Activated CD8-positive, alpha-beta memory T cell treated with anti-CD3 and anti-CD28 coated beads for 36 hours (primary cell): ENCODE measurements at places on chromosomes 5 and 9. TPM values are rescaled to one million over a fixed set of nuclear protein-coding genes. Genes with fewer than 3 reads are reported as not detected.

Gene PCDHB9
- total RNA-seq: not detected

Gene PCDHB15
- total RNA-seq: not detected

Gene BSPRY
- 5.0 TPM for total RNA-seq

Gene PPP3R2
- not detected for total RNA-seq

Gene SLC46A2
- not detected for total RNA-seq

Gene RUSC2
- 1.2 TPM for total RNA-seq

Gene PDCD1LG2
- 0.25 TPM for total RNA-seq

Gene FAM169A
- total RNA-seq: 9.2 TPM

Gene COX7C
- total RNA-seq: 643 TPM

Gene FOXD1
- 0.46 TPM for total RNA-seq

Gene SHOC1
- not detected for total RNA-seq

Gene ADAMTS2
- total RNA-seq: not detected

Gene DMRT3
- total RNA-seq: not detected

Gene ANXA2R
- 1.9 TPM for total RNA-seq

Gene DBH
- total RNA-seq: not detected

Gene MACROH2A1
- total RNA-seq: 198 TPM

Gene CCDC180
- 0.57 TPM for total RNA-seq

Gene ABCA2
- total RNA-seq: 10.3 TPM

Gene C9orf152
- not detected for total RNA-seq

Gene PRR16
- total RNA-seq: not detected

Gene CDH12
- total RNA-seq: not detected

Gene QRFP
- not detected for total RNA-seq

Gene SEMA6A
- total RNA-seq: not detected

Gene PHF24
- total RNA-seq: not detected

Gene RNF183
- not detected for total RNA-seq

Gene G3BP1
- total RNA-seq: 368 TPM

Gene SLC1A3
- total RNA-seq: 0.42 TPM

Gene LRRC14B
- not detected for total RNA-seq

Gene BARHL1
- total RNA-seq: not detected

Gene OR2Y1
- total RNA-seq: not detected

Gene SPOCK1
- total RNA-seq: not detected

Gene SH3GL2
- not detected for total RNA-seq

Gene FOXD4L6
- not detected for total RNA-seq

Gene MYMK
- not detected for total RNA-seq

Gene OSTF1
- 72.4 TPM for total RNA-seq

Gene C9orf153
- not detected for total RNA-seq

Gene ECM2
- not detected for total RNA-seq

Gene TMEM38B
- total RNA-seq: 16.7 TPM

Gene GRXCR2
- not detected for total RNA-seq

Gene DMRT2
- not detected for total RNA-seq

Gene IRX1
- total RNA-seq: not detected

Gene TMCO6
- 35.3 TPM for total RNA-seq

Gene TAF11L13
- total RNA-seq: not detected

Gene DNM1
- 0.65 TPM for total RNA-seq

Gene PCDHGA6
- total RNA-seq: 0.13 TPM

Gene PCDH12
- 1.0 TPM for total RNA-seq

Gene SLC6A19
- not detected for total RNA-seq

Gene SPAG8
- total RNA-seq: 1.2 TPM

Gene CARD9
- total RNA-seq: 1.8 TPM
